ENCODE measurements at places on chromosomes 12 and 14. TPM values are rescaled to one million over a fixed set of nuclear protein-coding genes. Genes with fewer than 3 reads are reported as not detected.

DNA sequence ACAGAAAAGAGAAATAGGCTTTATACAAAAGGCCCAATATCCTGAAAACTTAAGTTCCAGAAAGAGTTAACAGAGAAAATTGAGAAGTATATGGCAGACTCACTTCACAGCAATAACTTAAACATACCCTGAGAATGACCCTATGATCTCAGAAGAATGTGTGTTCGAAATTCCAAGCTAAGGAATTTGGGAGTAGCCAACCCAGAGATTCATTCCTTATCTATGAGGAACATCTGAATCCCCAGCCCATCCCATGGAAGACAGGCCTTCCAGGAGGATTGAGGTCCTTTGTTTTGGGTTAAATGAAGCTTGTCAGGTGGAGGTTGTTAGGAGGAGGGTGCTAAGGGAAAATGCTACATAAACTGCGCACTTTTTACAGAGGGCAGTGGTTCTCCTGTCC lies 7.5 kb upstream of the SAV1 start:
- H3K27me3 ChIP-seq = no peaks in the 10 kb centered on the region
- H3K36me3 ChIP-seq = no peaks in the 10 kb centered on the region
- peak overlapping the region; percentile 86 for H3K27ac ChIP-seq
- peaks cover 24% of the 10 kb centered on the region for H3K4me1 ChIP-seq
- no peak overlapping the region for H3K4me3 ChIP-seq
- DNase-seq = no peak

GRCh38 chr12:49200919-49201594 lies 12.2 kb upstream of the TUBA1A start:
- H3K4me1 ChIP-seq = peaks cover 12% of the 10 kb centered on the region
- H3K36me3 ChIP-seq = no peaks in the 10 kb centered on the region
- H3K4me3 ChIP-seq = no peak overlapping the region
- peak; percentile 85 for DNase-seq
- no peaks in the 10 kb centered on the region for H3K27me3 ChIP-seq

- peaks cover 13% of the 10 kb centered on the region for H3K4me1 ChIP-seq
- no peaks in the 10 kb centered on the region for H3K36me3 ChIP-seq
- H3K27ac ChIP-seq = no peak overlapping the region
- no peaks in the 10 kb centered on the region for H3K27me3 ChIP-seq
- no peak for DNase-seq
- no peak overlapping the region for H3K4me3 ChIP-seq
These were observed 4.9 kb downstream of the CERS5 start for GRCh38 chr12:50162230-50162629.

DNA sequence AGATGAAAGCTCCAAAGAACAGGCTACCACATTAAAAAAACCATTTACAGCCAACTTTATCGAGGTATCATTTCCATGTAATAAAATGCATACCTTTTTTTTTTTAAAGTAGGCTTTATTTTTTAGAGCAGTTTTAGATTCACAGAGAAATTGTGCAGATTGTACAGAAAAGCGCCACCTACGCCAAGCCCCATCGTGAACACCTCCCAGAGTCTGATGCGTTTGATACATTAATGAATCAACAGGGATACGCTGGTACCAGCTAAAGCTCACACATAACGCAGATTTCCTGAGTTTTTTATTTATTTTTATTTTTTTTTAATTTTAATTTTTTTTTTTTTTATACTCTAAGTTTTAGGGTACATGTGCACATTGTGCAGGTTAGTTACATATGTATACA lies 129.9 kb downstream of the KIF26A start:
- H3K36me3 ChIP-seq = no peaks in the 10 kb centered on the region
- DNase-seq = no peak
- H3K27ac ChIP-seq = no peak overlapping the region
- no peaks in the 10 kb centered on the region for H3K4me1 ChIP-seq
- H3K4me3 ChIP-seq = no peak overlapping the region

Gene GPR135
- polyA plus RNA-seq = 1.4 TPM

Gene RILPL1
- 2.6 TPM for polyA plus RNA-seq

Gene CCDC177
- not detected for polyA plus RNA-seq

Gene SDR9C7
- polyA plus RNA-seq = not detected
